ENCODE measurements at places on chromosomes 3 and 15. TPM values are rescaled to one million over a fixed set of nuclear protein-coding genes. Genes with fewer than 3 reads are reported as not detected.

DNA sequence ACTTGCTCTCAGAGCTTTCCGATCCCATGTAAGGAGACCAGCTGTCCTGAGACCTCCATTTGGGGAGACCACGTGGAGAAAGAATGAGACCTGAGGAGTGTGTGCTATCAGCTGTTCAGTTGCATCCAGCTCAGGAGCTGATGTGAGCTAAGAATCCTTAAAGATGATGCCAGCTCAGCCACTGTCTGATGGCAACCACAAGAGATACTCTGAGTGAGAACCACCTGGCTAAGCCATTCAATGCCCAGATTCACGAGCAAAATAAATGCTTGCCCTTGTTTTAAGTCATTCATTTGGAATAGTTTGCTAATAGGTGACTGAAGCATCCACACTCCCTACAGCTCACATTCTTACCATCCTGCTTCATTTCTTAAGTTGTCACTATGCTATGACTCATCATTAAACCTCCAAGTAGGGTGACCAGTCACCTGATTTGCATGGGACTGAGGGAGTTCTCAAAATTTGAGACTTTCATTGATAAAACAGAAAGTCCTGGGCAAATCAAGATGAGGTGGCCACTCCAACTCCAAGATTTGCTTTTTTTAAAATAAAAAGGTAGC, 56.4 kb downstream of the SPTSSB start:
- DNase-seq, result no peak

GRCh38 chr3:2468816-2469215, 370.1 kb downstream of the CNTN4 start:
- DNase-seq, result no peak

DNA sequence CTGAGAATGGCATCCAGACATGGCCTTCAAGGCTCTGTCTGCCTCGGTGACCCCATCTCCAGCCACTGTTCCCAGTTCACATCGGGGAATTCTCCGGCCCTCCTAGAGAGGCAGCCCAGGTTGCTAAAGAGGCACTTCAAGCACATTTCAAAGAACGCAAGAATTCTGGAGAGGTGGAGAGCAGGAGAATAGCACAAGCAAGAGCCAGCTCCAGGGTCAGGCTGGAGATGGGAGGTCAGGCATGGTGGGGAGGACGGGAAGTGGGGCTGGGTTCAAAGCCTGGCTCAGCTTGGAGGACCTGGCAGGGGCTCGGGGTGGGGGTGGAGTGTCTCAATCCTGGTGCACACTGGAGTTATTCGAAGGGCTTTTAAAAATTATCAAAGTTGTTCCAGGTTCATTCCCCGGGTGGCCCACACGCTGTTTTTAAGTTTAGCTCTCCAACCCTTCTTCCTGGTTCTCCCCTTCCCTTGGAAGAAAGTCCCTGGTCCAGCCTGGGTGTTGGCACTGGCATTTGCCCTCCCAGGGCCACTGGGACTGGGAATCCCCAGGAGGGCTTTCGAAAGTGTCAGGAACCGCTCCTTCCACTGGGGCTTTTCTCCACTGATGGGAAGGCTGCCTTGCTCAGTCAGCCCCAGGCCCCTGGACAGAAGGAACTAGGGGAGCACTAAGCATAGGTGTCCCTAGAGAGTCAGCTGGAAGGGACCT, 35.8 kb downstream of the ZNF710 start:
- DNase-seq, result no peak

DNA sequence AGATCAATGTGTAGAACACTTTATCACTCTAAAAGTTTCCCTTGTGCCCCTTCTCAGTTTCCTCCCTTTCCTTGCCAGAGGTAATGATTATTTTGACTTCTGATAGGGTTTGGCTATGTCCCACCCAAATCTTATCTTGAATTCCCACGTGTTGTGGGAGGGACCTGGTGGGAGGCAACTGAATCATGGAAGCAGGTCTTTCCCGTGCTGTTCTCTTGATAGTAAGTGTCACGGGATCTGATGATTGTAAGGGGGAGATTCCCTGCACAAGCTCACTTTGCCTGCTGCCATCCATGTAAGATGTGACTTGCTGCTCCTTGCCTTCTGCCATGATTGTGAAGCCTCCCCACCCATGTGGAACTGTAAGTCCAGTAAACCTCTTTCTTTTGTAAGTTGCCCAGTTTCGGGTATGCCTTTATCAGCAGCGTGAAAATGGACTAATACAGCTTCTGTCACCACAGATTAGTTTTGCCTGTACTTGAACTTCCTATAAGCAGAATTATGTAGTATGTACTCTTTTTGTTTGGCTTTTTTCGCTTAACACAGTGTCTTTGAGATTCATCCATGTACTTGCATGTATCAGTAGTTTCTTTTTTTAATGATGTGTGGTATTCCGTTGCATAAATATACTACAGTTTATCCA, 7.2 kb downstream of the FEM1B start:
- no peak for DNase-seq

DNA sequence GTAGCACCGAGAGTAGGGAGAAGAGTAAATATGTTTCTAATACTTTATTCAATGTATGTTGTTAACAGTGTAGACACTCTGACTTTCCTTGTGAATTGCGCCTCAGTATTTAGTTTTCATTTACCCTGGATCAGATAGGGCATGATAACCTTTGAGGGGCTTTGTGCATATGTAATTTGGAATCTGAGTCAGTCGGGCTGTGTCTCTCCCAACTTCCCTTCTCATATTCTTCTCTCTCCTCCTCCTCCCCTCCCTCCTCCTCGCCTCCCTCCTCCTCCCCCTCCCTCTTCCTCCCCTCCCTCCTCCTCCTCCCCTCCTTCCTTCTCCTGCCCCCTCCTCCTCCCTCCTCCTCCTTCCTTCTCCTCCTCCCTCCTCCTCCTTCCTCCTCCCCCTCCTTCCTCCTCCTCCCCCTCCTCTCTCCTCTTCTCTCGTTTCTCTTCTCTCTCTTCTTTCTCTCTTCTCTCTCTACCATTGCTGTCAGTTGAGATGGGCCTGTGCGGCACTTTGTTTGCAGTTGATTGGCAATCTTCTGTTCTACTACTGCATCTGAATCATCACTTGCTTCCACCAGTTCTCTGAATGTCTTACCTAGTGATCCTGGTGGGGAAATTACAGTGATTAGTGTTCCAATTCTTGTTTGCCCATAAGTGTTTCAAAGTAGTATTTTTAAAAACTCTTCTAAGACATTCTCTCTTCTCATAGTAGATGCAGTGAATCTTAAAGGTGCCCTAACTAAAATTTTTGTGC, 162.3 kb downstream of the PGPEP1L start:
- DNase-seq, result no peak

DNA sequence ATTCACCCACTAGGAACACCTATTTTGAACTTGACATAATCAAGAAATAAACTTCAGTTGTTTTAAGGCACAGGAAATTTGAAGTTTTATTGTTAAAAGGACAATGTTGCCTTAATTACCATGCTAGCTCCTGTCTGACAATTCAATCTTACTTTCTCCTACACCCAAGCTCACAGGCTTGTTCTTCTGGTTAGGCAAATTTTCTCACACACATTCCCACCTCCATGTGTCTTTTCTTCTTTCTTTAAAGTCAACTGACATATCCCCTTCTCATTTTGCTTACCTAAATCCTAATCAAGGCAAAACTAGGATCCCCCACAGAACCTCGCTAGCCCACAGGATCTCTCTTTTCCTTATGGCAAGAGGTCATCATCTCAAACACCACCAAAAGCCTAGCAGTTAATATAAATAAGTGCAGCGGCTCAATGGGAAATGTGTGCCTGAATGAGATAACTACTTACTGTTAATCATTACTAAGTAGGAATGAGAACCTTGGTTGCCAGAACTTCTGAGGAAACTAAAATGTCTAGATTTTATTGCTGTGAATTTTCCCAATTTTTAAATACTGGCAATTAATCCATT, 189.3 kb downstream of the PLCH1 start:
- DNase-seq, result no peak

GRCh38 chr15:60970246-60971170, 258.6 kb downstream of the RORA start:
- DNase-seq, result no peak

GRCh38 chr15:72249142-72249810, 18.3 kb upstream of the PKM start:
- DNase-seq, result no peak

DNA sequence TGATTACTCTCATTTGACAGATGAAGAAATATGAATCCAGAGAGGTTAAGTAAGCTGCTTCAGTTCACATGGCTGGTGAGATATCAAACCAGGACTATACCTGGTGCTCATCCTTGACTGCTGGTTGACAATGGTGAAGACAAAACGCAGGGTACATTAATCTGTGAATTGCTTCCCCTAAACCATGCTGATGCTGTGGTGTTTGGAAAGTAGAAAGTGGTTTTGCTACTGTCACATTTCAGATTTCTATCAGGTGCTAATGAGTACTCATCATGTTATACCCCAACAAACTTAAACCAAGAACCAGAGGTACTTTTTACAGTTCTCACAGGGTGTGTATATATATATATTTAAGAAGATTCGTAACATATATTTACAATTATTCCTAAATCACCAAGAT, 85.0 kb upstream of the PRTG start:
- no peak for DNase-seq

- peak; percentile 88 for DNase-seq
These were observed 6.0 kb downstream of the WNT5A start for GRCh38 chr3:55480911-55481743.

DNA sequence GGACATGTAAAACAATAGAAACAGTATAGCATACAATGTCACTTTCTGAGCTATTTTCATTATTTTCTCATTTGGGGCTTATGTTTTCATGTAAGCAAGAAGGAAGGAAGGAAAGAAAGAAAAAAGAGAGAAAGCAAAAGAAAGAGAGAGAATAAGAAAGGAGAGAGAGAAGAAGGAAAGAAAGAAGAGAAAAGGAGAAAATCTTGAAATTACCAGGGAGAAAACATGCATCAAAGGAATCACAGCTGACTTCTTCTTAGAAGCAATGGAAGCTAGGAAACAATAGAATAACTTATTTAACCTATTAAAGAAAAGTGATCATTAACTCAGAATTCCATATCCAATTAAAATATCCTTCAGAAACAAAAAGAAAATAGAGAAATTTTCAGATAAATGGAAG, 471.5 kb downstream of the OCA2 start:
- no peak for DNase-seq

DNA sequence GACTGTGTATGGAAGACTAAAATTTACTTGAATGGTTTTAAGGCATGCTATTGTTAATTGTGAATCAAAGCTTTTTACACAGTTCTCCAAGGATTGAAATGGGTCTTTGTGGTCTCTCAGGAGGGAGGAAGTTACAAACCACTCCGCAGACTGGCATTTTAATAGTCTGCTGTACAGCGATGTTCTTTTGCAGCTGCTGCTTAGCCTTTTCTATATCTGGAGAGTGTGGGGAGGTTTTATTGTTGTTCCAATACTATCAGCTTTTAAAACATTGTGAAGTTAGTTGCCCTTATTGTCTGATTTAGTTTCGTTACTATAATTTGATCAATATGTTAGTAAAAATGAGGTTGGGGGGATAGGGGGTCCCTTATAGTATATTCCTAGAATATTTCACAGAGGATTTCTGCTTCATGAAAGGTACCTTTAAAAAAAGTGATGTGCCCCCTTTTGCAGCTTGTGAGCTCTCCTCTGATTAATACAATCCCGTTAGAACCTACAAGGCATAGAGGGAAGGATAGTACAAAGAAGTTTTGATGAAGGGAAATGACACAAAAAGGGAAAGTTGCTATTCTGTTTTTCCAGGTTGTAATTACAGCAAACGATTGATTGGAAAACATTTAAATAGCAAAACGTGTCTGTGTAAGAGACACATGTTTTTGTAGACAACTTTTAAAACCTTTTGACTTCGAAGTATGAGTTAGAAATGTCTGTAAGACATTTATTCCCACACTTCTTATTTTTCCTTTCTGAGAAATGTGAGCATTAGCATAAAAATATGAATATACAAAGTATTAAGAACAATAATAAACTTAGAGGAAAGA, 158.3 kb upstream of the CGNL1 start:
- peak; percentile 82 for DNase-seq

DNA sequence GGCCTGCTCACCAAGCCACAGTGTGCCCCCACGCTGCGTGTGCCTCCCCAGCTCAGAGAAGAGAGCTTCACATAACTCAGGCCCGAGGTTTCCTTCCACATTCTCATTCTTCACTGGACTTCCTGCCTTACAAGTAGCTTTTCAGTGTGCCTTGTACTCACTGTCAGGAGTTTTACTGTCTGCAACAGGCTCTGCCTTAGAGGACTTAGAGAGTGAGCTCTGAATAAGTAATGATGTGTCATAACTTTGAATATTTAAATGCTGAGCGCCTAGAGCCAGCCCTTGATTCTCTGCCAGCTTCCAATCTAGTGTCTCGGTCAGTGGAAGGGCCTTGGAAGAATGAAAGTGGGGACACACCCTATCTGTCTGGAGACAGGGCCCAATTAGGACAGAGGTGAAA, 41.8 kb downstream of the ITGB5 start:
- DNase-seq, result peak; percentile 91

DNA sequence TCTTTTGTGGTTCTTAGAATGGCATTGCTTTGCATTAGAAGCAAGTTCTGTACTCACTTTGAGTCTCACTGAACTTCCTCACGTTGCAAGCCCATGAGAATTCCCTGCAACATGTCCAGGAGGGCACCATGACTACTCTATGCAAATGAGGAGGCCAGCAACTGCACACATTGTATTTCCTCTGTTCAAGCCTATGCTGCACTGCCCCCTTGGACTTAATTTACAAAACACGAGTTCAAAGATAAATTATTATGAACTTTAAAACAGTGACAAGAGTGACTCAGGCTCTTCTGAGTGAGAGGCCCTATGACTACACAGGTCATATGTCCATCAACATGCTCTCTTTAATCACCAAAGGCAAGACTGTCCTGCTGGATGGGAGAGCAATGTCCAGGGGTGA, 484.2 kb upstream of the ATP11B start:
- DNase-seq, result no peak

GRCh38 chr3:119184796-119185570, 11.6 kb downstream of the UPK1B start:
- peak; percentile 56 for DNase-seq

DNA sequence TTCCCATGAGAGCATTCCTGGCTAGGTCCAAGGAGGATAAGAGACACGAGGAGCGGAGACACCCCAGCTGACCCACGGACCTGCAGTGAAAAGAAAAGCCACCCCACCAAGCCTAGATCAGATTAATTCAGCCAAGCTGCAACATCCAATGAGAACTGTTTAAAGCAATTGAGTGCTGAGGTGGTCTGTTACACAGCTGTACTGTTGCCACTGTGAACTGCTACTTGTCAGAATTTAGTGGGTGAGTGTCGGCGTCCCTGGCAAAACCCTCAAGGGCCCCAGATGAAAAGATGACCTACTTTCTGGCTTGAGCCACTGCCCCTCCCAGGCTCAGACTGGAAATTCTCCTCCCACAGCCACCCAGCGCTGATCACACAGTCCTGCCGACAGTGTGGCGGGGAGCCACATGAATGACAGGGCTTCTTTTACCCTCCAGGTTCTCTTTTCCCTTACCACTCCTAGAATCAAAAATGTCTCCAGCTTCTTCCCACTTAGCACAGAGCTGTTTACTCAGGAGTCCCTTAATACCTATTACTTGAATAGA, 26.4 kb upstream of the KBTBD12 start:
- DNase-seq, result peak; percentile 56

ADGRG7 gene
- total RNA-seq, result not detected

AADAC gene
- 0.32 TPM for total RNA-seq

ZNF774 gene
- total RNA-seq, result 1.7 TPM
